Chondrocyte (in vitro differentiated cells): ENCODE measurements at places on chromosomes 11 and 22.
A peak's percentile ranks its signal among the peaks of the same experiment; 100 is the strongest.

DNA sequence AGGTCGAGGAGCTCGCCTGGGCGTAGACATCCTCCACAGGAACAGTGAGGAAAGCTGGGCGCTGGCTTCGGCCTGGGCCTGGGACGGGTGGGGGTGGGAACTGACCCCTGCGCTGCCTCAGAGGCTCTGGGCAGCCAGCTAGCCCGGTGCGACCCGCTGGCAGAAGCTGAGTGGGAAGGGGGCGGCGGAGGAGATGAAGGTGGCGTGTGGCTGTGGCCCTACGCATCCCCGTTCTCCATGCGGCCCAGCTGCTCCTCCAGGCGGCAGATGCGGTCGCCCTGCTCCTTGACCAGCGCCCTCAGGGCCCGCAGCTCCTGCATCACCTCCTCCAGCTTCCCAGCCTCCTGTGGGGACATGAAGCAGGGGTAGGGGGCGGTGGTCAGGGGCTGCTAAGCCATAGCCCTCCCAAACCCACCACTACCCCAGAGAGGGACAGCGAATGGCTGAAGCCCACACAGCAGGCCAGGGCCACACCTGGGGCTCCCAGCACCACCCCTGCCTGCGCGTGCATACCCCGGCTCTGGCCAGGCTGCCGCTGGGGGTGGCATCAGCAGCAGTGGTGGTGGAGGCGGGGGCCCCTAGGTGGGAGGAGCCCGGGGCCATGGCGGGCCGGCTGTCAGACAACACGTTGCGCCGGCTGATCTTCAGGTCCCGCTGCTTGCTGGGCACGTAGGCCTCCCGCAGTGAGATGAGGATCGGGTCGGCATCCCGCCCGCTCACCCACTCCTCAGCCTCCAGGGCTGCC is 848 bp upstream of the PTPRCAP start:
- peak; percentile 93 for DNase-seq

DNA sequence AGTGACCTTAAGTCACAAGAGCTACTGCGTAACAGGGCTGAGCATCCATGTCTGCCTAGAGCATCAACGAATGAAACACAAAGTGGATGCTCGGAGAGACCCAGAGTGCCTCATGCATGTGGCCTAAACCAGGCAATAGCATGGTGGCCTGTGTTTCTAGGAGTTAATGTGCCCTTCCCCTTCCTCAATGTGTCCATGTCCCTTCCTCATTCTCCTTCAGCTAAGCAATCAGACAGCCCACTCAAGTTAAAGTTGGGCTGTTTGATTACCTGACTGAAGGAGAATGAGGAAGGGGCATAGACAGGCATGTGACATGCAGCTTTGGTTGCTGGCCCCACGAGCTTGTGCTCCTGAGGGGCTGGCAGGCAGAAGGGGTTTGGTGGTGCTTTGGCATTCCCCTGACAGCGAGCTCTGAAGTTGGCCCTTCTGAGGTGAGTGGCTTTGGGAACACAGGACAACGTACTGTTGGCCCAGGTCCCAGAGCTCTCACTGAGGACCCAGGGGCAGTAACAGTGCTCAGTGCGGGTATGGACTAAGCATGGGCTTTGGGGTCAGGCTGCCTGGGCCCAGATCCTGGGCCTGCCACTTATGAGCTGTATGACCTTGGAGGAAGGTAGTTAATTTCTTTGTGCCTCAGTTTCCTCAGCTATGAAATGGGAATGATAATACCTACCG is 46.7 kb downstream of the IRAG1 start:
- no peak for DNase-seq

GRCh38 chr11:1121331-1121812 is 36.4 kb upstream of the MUC5AC start:
- DNase-seq, result no peak

DNA sequence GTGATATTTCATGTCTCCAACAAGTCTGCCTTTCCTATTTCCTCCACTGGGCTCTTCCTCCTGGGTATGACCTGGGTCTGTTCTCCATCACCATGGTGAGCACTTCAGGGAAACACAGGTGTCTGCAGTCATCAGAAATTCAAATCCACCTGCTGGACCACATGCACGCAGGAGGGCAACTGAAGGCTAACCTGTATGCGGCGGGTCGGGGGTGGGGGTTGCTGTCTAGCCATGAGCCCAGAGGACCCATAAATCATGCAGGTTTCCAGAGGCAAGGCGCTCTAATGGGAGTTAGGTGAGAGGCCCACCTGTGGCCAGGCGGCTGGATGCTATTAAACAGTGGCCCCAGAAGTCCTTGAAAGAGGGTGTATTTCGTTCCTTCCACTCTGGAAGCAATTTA is 11.1 kb upstream of the PAMR1 start:
- DNase-seq, result no peak

DNA sequence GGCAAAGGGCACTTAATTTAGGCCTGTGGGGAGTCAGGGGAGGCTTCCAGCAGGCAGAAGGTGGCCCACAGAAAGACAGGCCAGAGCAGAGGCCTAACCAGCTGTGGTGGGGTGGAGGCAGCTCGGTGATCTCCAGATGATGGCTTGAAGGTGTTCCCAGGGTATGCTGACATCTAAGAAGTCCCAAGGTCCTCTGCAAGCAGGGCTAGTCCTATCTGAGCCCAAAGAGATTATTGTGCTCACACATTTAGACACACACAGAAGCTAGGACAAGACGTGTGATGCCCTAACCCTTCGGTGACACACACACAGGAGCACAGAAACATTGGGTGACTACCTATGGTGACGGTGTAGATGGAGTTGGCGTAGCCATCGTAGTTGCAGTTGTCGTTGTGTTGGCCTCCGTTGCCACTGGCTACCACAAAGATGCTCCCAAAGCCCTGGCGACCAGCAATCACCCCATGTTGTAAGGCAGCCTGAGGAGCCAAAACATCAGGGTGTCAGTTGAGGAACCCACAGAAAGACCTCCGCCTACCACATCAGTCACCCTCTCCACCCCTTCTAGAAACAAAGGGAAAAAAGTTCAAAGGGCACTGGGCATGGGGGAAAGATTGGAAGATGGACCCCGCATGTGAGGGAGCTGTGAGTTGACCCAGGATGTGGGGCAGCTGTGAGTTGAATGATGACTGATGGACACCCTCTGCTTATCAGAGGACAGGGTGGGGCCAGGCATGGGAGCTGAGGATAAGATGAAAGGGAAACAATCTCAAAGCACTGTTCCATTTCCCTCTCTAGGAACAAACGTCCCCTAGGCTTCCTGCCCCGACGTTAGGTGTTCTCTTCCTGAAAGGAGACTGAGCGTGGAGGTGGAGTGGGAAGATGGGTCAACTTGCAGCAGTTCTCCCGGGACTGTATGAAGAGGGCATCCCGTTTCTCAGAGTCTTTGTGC is 7.9 kb downstream of the PCSK7 start:
- no peak for DNase-seq

DNA sequence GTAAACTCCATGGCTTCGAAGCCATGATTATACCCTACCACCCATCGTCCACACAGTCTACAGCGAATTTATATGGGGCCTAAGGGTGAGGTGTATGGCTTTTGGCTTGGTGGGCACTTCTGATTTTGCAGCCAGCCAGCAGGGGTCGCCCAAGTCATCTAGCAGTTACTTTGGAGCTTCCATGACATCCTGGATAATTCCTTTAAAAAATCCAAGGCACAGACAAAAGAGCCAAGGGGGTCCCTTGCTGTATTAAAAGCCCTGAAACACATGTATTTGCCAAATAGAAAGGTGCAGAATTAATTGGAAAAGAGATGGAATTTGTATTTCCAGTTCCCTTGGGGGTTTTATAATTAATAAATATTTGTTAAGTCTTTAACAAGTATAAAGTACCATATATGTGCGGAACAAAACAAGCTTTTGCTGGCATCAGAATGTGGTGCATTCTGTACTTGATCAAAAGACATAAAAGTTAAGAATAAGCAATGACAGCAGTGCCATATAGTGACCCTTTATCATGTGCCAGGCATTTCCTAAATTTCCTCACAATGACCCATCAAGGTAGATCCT is 132.8 kb upstream of the PITPNB start:
- no peak for DNase-seq

DNA sequence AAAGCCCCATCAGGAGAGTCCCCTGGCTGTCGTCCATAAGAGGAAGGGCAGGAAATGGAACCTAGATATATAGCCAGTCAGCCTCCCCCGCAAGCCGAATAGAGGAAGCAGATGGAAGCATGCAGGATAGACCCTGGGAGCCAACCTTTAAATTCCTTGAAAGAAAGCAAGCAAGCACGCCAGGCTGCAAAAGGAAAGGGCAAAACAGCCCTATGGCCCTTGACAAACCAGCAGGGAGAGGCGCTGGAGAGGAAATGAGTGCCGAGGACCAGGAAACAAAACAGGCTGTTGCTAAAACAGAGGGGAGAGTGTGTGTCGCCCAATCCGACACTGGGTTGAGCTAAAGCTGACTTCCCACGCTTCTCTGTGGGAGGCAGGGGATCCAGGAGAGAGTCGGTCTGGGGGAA is 203.5 kb upstream of the MTNR1B start:
- no peak for DNase-seq

- no peak for DNase-seq
Observed at GRCh38 chr22:36828815-36829214, 12.0 kb upstream of the PVALB start.

DNA sequence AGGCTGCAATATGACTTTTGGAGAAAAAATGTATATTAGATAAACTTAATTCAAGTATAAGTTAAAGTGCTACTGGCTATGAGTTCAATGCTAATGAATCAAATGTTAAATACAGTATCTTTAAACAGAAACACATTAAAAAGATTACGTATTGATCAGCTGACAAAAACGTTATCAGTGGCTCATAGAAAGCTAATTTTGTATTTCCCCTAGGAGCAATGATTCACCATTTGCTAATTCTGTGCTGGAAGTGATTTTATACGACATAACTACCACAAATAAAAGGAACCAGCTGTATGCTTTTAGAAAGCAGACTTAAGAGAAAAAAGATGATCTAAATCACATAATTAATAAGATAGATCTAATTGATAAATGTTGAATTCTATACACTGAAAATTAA is 43.6 kb downstream of the MRE11 start:
- no peak for DNase-seq

GRCh38 chr11:46285173-46285572 is 7.7 kb downstream of the CREB3L1 start:
- no peak for DNase-seq

GRCh38 chr11:115499241-115499799 is 4.9 kb downstream of the CADM1 start:
- no peak for DNase-seq

DNA sequence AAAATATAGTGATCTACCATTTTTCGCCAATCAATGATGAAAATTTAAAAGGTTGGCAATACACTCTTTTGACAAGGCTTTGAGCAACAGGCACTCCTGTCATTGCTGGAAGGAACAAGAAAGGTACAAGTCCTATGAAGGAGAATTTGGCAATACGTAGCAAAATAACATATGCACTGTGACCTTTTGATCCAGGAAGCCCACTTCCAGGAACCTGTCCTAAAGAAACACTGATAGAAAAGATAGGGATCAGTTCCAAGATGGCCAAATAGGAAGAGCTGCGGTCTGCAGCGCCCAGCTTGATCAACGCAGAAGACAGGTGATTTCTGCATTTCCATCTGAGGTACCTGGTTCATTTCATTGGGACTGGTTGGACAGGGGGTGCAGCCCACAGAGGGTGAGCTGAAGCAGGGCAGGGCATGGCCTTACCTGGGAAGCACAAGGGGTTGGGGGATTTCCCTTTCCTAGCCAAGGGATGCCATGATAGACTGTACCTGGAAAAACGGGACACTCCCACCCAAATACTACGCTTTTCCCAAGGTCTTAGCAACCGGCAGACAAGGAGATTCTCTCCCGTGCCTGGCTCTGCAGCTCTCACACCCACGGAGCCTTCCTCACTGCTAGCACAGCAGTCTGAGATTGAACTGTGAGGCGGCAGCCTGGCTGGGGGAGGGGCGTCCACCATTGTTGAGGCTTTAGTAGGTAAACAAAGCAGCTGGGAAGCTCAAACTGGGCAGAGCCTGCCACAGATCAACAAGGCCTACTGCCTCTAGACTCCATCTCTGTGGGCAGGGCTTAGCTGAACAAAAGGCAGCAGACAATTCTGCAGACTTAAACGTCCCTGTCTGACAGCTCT is 69.7 kb upstream of the GALNT18 start:
- no peak for DNase-seq

GRCh38 chr22:44985906-44986527 is 23.8 kb downstream of the PHF21B start:
- no peak for DNase-seq

- no peak for DNase-seq
Observed at GRCh38 chr11:18617688-18618341, 16.3 kb downstream of the SPTY2D1 start.

DNA sequence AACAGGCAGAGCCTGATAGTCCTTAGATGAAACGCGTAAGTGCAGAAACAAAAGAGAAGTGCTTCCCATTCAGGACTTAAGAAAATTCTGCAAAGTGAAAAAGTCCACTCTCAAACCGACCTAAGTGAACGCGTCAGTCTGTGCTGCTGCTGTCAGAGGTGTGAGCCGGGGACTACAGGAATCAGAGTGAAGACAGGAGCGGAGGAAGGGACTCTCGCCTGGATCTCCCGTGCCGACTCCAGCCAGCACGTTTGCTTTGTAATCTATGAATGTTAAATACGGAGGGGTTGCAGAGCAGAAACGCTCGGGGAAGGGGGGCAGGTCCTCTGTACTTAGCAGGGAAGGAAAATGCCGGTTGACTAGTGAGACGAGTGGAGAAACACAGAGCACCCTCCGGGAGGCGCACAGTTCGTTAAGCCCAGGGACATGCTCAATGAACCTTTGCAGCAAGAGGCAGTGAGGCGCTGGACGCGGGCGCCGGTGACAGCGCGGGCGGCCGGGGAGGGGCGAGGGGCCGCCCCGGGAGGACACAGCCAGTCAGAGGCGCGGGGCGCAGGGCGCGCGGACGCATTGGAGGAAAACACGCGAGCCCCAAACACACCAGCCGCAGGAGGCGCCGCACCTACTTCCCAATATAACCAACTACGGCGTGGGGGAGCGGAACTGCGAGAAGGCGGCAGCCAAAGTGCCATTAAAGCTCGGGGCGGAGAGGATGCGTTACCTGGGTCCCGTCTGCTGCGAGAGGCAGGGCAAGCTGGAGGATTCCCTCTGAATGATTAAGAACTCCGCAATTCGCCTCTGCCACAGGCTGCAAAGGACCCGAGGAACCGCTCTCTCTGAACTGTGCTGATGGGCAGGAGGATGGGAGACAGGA is at the start of gene CNTN5:
Gene CNTN5 (plus strand): TSS at position 598 of the 874 bp plus-strand sequence.
- DNase-seq, result peak; percentile 43

DNA sequence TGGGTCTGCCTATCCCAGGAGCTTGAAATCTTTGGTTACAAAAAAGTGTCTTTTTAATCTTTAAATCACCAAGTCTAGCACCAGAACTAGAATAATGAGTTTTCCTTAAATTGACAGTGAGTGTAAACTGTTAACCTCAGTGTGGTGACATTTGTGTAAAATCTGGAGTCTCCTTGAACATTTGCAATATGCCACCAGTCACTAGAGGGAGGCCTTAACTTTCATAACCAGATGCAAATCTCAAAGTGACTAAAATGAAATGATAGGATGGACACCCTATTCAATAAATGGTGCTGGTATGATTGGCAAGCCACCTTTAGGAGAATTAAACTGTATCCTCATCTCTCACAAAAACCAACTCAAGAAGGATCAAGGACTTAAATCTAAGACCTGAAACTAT is 8.3 kb upstream of the SCGB1D2 start:
- DNase-seq, result no peak
